ENCODE measurements at places on chromosomes 6 and 20.

GRCh38 chr6:132764370-132764769, 6.7 kb upstream of the VNN2 start:
- no peak for DNase-seq

GRCh38 chr6:10540073-10540746, 19.1 kb downstream of the GCNT2 start:
- DNase-seq, result no peak

DNA sequence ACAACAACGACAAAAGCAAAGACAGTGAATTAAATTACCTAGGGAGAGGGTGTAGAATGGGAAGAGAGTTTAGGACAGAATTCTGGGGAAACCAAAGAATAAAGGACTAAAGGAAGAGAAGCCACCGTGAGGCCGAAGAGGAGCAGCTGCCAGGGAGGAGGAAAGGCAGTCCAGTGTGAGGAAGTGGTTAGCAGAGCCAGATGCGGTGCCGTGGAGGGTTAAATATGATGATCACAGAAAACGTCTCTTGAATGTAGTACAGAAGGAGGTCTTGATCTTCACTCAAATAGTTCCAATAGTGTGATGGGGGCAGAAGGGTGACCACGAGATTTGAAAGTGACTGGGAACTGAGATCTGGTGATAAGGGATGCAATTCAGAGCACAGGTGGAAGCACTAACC, 67.7 kb downstream of the TMEM244 start:
- no peak for DNase-seq

DNA sequence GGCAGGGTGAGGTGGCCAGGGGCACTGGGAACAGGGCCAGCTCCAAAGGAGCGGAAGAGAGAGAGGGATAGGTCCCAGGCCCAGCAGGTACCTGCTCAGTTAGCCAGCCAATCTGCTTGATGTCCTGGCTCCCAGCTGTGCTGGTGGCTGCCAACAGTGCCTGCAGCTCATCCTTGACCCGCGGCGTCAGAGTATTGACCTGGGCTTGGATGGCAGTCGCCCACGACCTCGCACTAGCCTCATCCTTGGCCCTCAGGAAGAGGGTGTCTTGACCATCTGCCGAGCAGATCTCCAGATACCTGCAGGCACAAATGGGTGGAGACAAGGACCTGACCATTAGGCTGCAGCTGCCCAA, 11.1 kb upstream of the CDK5RAP1 start:
- DNase-seq, result no peak

- no peak for DNase-seq
Observed at GRCh38 chr6:106799031-106799894, 169.9 kb downstream of the QRSL1 start.

GRCh38 chr20:39855056-39855455, 834.0 kb downstream of the MAFB start:
- no peak for DNase-seq

DNA sequence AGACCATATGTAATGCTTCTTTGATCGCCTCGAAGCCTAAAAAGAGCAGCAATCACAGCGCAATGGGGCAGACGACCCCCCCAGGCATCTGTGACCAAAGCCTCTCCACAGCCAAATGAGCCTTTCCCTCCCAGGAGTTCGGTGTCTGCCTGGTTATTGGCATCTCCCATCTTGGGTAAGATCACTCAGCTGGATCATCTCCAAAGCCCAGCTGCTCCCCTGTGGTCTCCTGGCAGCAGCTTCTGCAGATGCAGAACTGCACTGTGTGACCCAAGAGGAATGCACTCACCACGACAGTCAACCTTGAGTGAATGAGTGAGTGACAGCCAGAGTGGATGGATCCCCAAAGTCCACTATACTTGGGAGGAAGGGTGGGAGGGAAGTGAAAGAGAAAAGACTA, 44.8 kb upstream of the IYD start:
- DNase-seq, result no peak

- peak; percentile 4 for DNase-seq
Observed at GRCh38 chr20:64161356-64162238, 2.7 kb upstream of the MYT1 start.

DNA sequence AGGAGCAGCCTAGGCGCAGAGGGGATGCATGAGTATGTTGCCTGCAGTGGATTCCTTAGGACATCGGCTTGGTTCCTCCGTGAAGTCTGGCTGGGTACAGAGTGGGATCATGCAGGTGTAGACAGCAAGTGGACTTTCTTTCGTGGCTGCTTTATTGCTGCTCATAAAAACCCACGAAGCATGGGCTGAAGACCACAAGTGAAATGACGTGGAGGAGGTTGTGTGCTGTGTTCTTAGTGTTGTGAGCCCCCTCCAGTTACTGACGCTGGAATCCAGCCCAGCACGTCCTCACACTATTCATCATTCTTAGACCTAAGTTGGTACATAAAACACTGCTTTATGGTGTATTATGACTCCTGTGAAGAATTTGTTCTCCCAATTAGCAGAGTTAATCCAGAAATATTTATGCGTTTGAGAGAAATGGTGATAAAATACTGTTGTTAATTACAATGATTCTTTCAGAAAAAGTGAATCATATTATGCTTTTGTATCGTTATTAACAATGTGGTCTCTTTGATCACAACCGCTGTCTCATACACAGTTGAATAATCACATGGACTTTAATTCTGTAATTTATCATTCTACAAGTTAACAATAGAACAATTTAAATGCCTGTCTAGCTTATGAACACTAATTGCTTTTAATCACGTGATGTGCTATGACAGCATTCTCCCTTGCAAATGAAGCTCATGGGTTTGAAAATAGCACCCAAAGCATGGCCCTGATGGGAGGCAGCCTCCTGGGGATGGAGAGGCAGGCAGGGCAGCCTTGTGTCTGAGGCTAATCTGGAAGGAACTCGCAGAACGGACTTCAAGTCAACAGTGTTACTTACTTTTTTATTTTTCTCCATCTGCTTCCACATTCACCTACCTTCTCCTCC, 233.9 kb upstream of the SYNDIG1 start:
- DNase-seq, result no peak

- no peak for DNase-seq
Observed at GRCh38 chr6:34573567-34574183, 17.5 kb upstream of the SPDEF start.

DNA sequence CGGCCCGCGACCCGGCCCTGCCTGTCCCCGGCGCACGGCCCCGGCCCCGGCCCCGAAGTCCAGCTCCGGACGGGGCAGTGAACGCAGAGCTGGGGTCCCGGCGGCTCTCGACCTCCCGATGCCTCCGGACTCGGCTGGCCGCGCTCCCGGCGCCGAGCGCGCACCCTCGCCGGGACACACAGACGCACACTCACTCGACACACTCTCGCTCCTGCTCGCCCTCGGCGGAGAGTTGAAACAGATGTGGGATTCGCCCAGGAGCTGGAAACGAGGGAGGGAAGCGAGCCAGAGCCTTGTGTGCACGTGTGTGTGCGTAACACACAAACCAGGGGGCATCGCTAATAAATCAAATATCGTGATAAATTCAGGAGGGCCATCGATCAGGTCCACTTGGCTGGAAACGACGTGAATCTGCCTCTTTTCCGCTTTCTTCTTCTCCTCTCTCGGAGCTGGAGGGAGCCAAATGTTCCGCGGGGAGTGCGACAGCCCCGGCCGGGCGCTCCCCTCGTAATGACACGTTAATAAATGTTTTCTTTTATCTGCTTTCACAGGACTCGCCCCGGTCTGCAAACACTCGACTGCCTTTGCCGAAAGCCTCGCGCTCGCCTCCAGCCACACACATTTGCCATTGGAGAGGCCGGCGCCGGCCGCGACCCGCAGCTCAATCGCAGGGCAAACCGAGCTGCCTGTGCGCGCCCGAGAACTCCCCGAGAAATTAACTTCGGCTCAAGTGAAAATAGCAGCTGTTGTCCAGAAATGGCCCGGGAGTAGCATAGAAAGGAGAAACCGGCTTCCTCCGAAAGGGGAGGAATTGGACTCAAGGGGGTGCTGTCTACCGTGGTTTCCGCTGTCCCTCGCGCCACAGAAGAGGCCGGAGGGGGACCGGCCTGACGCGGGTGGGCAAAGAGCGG, 828 bp upstream of the SULF2 start:
- no peak for DNase-seq

GRCh38 chr20:34512955-34513419, 3.2 kb upstream of the DYNLRB1 start:
- DNase-seq, result no peak

DNA sequence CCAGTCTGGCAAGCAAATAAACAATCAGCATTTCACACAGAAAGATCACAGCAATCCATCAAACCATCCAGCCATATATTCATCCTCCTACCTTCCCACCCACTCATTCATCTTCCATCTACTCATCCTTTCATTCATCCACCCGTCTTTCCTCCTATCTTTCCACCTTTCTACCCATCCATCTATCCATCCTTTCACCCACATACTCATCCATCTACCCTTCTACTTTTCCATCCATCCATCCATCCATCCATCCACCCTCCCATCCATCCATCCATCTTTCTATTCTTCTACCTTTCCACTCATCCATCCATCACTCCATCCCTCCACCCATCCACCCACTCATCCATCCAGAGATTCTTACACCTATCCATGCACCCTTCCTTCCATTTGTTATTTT, 49.3 kb downstream of the KIAA0319 start:
- DNase-seq, result no peak

GRCh38 chr6:101907356-101908217, 514.1 kb downstream of the GRIK2 start:
- no peak for DNase-seq

GRCh38 chr20:18702736-18703135, 110.8 kb upstream of the SCP2D1 start:
- DNase-seq, result no peak

DNA sequence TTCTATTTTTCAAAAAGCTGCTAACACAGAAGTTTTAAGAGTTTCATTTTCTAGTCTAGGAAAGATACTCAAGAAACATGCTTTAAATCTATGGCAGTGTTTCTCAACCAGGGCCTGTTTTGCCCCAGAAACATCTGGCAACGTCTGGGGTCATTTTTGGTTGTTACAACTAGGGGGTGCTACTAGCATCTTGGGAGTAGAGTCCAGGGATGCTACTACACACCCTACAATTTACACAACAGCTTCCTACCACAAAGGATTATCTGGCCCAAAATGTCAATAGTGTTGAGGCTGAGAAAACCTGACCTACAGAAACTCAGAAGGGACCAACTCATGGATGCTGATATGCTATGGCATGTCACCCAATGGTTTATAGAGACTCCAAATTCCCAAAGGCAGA, 24.4 kb downstream of the SERAC1 start:
- DNase-seq, result no peak

DNA sequence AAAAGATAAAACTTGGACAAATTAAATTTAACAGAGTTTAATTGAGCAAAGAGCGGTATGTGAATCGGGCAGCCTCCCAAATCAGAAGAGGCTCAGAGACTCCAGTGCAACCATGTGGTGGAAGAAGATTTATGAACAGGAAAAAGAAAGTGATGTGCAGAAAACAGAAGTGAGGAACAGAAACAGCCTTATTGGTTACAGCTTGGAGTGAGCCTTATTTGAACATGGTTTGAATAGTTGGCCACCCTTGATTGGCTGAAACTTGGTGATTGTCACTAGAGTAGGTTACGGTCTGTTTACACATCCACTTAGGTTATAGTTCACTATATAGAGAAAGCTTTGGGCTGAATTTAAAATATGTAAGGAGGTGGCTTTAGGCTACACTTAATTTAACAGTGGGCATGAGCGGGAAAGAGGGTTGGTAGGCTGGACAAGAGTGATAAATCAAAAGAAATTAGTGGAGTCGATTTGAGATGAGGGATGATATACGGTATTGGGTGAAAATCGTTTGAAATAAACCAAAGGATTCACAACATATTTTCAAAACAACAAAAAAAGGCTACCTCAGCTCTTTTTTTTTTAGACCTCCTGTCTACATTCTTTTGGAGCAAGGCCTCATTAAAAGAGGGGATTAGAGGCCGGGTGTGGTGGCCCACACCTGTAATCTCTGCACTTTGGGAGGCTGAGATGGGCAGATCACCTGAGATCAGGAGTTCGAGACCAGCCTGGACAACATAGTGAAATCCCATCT, 84.3 kb upstream of the PREP start:
- DNase-seq, result no peak

DNA sequence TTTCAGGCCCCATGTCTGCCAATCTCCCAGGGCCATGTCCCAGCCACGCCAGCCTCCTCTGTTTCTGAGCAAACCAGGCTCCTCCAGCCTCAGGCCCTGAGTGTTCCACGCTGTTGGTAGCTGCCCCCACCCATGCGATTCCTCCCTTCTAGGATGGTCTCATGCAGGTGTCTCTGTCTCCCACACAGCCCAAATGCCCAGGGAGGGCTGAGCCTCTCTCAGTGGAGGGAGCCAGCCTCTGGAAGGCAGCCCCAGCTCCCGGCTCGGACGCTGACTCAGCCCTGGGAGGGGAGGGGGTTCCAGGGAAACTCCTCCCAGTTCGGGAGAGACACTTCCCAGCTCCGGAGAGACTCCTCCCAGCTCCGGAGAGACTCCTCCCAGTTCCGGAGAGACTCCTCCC, 122.9 kb upstream of the AFDN start:
- no peak for DNase-seq

DNA sequence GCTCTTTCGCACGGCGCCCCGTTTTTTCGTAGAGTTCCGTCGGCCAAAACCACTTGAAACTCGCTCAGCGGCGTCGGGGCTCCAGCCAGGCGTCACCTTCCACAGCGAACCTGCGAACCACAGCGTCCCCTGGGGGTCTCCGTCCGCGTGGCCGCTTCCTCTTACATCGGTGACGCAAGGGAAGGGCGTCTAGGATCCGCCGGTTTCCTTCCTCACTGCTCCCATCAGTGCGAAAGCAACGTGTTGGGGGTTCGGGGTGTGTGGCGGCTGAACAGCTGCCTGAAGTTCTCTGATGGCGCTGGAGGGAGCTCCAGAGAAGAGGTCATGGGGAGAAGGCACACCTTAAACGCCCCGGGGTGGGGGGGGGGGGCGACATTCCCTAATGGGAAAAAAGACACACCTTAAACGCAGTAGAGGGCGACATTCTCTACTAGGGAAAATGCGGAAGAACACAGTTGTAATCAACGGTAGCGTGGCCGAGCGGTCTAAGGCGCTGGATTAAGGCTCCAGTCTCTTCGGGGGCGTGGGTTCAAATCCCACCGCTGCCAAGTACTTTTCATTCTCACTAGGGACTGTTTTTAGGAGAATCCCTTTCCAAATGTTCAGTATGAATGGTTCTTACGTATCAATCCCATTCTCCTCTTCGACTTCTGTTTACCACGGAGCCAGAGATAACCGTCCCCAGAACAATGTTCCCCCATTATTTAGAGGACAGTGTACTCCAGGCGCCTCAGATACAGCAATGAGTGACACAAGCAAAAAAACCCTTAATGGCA, 16.4 kb downstream of the ZNF311 start:
- peak; percentile 48 for DNase-seq

GRCh38 chr6:10558565-10558964, 37.4 kb downstream of the GCNT2 start:
- no peak for DNase-seq

Measured in stimulated activated naive CD4-positive, alpha-beta T cell treated with Interleukin-2 at 50 U/mL for 16 hours (primary cell).